Activated CD4-positive, alpha-beta T cell treated with anti-CD3 and anti-CD28 coated beads for 1 hour (primary cell): ENCODE measurements at places on chromosomes 1 and 21.

GRCh38 chr1:25083481-25084345, 148.6 kb downstream of the SYF2 start:
- DNase-seq = no peak

GRCh38 chr21:29429218-29429617, 130.5 kb downstream of the BACH1 start:
- no peak for DNase-seq

DNA sequence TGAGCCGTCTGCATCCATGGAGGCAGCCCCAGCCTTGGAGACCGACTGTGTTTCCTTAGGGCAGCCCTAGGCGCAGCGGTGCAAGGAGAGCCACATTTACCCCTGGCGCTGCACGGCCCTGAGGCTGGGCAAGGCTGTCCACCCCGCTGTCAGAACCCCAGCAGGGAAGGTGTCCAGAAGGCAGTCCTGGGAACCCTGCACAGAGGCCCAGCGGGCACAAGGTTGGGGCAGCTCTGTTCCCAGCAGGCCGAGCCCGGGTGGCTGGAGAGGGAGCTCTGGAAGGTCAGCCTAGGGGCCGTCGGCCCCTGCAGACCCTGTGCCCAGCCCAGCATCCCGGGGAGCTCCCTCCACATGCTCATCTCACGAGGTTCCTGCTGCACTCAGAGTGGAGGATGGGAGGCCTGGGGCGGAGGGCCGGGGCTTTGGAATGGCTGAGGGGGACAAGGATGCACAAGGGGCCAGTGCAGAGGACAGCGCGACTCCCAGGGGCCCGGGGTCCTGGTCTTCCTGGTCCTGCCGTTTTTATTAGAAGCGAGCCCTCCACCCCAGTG, 19.9 kb upstream of the SAMD11 start:
- no peak for DNase-seq

GRCh38 chr1:25046194-25046532, 116.1 kb upstream of the RUNX3 start:
- DNase-seq = no peak

- no peak for DNase-seq
Observed at GRCh38 chr21:25806060-25806459, 71.3 kb downstream of the GABPA start.
